ENCODE measurements at places on chromosomes 3 and 15.

DNA sequence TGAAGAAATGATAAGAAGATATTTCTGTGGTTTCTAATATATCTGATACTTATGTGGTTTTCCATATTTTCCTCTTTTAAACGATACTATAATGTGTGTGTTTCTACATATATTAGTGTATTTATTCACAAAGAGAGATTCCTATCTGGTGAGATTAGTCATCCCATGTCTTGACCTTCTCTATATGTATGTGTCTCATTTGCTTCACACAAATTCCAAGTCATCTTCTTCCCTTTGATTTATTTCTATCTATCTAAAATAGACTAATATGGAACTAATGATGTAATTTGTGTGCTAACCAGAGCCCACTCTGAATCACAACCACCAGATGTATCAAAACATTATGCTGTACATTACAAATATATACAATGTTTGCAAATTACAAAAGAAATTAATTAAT is 154.7 kb upstream of the KCNMB2 start:
- no peak for DNase-seq

- DNase-seq: no peak
Observed at GRCh38 chr3:186526256-186526606, 17.9 kb downstream of the CRYGS start.

GRCh38 chr15:51117270-51117669 is 22.6 kb upstream of the TNFAIP8L3 start:
- no peak for DNase-seq

- DNase-seq: no peak
Observed at GRCh38 chr15:60801395-60801794, 322.5 kb upstream of the ICE2 start.

GRCh38 chr3:174253196-174253823 is 605.8 kb upstream of the NAALADL2 start:
- no peak for DNase-seq

- DNase-seq: no peak
Observed at GRCh38 chr3:3847994-3848922, 49.0 kb downstream of the LRRN1 start.

GRCh38 chr15:60120100-60120499 is 116.0 kb downstream of the FOXB1 start:
- no peak for DNase-seq

GRCh38 chr15:101174152-101174920 is 77.5 kb downstream of the CHSY1 start:
- no peak for DNase-seq

DNA sequence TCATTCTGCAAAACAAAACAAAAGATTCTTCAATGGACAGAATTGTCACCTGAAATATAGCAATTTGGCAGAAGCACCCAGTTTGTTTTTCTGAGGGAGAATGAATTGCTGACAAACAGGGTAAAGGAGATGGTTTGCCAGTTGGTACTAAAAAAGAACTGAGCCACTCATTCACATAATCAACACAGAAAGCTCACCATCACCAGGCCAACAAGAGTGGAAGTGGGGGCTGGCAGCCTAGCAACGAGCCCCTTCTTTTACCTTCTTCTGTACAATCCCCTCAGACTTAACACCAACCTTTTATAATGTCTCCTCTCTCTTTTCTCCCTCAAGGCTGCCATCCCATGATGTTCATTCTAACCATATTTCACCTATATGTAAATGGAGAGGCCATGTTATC is 5.9 kb downstream of the TOP2B start:
- no peak for DNase-seq
